ENCODE measurements at places on chromosomes 3 and 15. TPM values are rescaled to one million over a fixed set of nuclear protein-coding genes. Genes with fewer than 3 reads are reported as not detected.

The TPRG1 gene
- total RNA-seq = 5.4 TPM

GRCh38 chr15:38671675-38672254, 107.2 kb upstream of the RASGRP1 start:
- no peak for DNase-seq

DNA sequence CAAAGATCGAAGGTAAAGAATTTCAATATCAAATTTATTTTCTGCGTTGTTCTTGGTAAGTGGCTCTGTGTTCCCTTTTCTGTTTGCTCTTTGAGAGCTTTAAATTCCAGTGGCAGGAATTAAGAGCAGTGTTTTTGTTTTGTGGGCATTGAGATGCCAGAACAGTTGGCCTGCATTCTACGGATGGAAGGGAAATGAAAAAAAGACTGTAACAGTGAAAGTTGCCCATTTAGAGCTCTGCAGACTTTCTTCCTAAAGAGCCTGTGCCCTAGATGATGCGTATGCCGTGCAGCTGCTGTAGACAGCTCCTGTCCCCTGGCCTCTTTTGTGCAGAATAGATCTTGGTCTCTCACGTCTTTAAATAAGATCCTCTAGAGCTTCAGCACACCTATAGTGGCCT, 58.8 kb downstream of the KAT2B start:
- no peak for DNase-seq

DNA sequence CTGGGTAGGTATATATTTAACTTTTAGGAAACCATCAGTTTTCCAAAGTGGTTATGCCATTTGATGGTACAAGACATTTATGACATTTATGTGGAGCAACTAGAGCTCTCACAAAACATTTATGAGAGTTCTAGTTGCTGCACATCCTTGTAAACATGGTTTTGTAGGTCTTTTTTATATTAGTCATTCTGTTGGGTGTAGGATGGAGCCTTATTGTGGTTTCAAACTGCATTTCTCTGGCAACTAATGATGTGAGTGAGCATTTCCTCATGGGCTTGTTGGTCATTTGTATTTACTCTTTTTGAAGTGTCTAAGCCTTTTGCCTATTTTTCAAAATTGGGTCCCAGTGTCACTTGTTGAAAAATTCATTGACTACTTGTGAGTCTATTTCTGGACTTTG, 45.7 kb upstream of the MGLL start:
- DNase-seq = peak; percentile 64
